Stimulated activated naive CD4-positive, alpha-beta T cell (primary cell): ENCODE measurements at places on chromosomes 5 and 9.

- no peak for DNase-seq
These were observed 457.6 kb downstream of the PLK2 start for GRCh38 chr5:58002323-58002722.

- DNase-seq, result no peak
These were observed 73.6 kb downstream of the TLR4 start for GRCh38 chr9:117777823-117778222.

GRCh38 chr5:83516377-83516776 is 44.8 kb downstream of the VCAN start:
- no peak for DNase-seq

- DNase-seq, result no peak
These were observed 291.1 kb downstream of the MLLT3 start for GRCh38 chr9:20331095-20331685.

- no peak for DNase-seq
These were observed 1234.8 kb upstream of the C9orf72 start for GRCh38 chr9:28808042-28808441.

DNA sequence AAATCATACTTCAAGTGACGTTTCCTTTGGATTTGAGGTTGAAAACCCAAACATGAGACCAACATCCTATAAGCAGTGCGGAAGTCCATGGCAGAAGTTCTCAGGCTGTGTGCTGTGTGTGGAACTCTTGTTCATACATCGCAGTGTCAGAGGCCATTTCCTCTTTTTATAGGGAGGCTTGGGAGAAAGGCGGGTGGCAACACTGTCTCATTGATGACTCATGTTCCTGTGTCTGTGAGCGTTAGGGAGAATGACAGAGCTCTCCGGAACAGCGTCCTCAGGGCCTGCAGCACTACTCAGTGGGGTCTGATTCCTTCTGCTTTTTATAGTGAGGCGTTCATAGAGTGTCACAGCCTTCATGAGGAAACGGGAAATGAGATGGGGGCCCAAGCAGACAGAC is 98.8 kb upstream of the BASP1 start:
- no peak for DNase-seq

DNA sequence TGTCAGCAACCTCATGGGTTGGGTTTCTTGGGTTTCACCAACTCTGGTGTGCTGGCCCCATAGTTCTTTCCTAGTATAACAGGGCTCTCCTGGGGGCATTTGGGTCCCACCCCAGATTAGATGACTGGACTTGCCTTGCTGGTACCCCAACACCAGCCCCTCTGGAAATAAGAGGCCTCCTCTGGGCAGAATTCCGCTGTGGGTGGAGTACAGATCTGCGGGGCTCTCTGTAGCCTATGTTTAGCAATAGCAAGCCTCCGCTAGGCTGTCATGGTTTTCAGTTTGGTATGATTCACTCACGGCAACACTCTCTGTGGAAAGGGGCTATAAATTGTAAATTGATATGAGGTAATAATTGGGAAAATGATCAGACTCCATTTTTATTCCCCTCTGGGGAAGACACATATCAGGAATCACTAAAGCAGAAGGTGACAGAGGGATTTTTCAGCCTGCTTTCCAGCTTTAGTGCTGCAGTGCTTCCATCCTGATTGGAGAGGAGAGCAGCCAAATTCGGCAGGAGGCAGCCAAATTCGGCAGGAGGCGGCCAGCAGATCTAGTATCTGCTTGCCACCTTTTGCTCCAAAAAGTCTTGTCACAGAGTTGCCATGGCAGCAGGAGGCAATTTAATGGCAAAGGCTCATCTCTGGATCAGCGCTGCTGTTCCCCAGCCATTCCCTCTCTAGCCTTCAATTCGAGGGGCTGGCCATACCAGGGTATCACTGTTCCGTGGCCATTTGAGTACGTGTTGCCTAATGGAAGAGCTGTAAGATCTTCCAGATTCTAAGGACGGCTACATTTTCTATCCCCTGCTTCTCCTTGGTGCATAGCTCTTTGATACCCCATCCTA is 84.6 kb downstream of the SLC44A1 start:
- no peak for DNase-seq

DNA sequence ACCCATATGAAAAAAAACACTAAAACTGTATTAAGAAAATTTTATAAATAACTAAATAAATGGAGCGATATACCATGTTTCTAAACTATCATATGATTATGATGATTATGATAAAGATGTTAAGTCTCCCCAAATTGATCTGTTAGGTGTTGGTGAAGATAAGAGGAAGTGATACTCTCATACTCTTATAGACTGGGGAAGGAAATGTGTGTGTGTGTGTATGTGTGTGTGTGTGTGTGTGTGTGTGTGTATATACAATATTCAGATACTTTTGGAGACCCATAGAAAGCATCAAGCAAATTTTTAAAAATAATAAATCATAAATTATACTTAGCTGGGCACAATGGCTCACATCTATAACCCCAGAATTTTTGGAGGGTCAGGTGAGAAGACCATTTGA is 62.9 kb downstream of the TMEM232 start:
- no peak for DNase-seq

DNA sequence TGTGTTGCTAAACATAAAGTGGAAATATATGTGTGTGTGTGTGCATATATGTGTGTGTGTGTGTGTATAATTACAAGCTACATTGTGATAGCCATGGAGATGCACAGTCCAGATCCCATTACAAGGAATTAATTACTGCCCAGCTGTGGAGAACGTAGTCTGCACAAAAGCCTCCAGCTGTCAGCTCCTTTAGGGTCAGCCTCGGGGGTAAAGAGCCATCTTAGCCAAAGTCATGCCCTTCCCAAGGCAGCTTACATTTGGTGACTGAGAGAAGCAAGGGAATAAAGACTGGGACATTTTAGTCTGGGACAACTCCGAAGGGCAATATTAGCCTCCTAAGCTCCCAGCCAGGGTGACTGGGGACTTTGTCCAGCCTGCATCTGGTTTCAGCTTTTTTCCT is 21.9 kb upstream of the FOCAD start:
- DNase-seq, result no peak

DNA sequence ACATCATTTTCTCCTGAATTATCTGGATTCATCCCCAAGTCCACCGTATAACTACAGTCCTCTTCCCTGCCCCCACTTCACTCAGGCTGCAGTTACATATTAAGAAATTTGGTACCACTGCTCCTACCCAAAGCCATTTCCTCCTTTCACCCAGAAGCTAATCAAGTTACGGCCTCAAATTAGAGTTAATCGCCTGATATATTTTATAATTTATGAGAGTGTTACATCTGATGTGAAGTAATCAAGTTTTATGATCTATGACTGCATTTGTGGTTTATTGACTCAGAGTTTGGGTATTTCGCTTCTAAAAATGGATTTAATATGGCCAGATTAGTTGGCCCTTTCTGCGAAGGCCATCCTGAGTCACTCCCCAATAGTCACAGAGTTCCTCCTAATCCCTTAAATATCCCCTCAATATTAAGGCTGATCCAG is 223.6 kb upstream of the KIF2A start:
- no peak for DNase-seq

GRCh38 chr5:113336975-113337374 is 97.8 kb downstream of the TSSK1B start:
- DNase-seq, result no peak

DNA sequence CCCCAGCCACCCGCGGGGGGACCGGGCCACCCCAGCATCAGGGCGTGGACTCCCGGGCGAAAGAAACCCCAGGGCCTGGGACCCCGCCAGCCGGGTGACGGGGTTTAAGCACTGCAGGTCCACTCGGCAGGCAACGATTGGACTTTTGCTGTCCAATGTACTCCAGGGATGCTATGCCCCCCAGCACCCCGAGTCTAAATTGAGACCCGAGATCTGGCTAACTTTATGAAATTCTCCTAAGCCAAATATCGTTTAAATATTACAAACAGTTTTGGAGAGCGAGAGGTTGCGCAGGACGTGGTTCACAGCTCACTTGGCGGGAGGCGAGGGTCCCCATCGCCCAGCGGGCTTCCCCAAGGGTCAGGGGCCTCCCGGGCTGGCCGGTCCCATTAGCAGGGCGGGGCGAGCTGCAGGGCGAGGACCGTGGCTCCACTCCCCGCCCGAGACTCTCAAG is 384 bp upstream of the MRPS2 start:
- DNase-seq, result no peak
